ENCODE measurements at places on chromosomes 12 and 14.

DNA sequence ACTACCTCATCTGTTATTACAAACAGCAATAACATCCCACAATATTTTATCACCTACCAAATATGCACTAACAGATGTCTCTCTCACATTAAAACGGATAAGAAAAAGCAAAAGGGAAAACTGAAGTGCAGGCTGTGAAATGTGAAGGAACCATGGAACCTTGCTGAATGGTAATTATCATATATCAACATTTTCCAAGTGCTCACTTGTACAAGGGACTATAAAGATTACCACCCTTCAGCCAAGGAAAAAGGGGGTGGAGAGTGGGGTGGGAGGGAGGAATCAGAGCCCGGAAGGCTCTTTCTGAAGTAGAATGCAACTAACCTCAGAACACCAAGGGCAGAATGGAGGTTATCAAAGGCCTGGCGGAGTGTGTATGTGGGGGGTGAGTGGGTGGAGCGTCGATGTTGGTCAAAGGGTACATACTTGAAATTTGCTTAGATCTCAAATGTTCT is 1.2 kb downstream of the SNX6 start:
- DNase-seq: no peak

DNA sequence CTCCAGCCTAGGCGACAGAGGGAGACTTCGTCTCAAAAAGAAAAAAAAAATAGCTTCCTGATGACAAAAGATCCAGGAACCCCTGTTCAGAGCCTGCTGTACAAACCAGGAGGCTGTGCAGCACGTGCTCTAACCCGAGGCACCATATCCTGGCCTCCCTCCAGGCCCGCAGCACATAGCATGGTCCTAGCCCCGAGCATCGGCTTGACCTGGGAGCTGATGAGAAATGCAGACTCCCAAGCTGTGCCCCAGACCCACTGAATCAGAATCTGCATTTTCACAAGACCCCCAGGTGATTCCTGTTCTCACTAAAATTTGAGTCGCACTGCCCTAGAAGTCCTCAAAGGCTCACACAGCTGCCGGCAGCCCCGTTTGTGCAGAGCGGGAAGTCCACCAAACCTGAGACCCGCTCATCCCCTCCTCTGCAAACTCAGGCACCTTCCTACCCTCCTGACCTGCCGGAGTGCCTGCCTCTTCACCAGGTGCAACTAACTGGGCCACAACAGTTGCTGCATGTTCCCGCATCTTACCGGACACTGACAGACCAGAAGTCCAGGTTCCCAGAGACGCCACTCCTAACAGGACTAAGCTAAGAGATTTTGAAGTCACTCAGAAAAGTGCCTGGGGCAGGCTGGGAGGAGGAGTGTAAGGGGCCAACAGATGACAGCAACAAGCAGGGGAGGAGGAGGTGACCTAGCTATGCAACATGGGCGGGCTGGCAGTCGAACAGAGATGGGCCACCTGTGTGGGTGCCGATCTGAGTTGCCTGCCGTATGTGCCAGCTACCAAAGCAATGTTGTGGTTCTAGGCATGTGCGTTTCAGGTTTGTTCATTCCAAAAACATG is 24.0 kb upstream of the RIN3 start:
- DNase-seq: no peak

GRCh38 chr14:29320286-29320685 is 553.7 kb downstream of the FOXG1 start:
- no peak for DNase-seq

- DNase-seq: no peak
Observed at GRCh38 chr12:2409656-2410265, 357.0 kb downstream of the CACNA1C start.

DNA sequence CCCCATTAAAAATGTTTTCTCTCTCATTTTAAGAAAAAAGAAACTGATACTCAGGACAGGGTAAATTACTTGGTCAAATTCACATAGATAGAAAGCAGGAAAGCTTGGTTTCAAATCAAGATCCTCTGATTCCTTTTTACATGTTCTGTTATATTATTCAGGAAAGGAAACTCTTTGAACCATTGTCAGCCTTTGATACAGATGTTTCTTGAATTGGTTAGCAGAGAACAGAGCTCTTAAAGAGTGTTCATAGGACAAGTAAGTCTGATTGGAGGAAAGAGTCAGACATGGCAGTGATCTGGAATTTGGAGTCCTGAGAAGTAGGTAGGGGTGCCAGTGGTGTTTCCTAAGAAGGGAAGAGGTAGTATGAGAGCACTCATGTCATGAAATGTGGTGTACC is 165.2 kb upstream of the BCL2L14 start:
- DNase-seq: no peak

- peak; percentile 16 for DNase-seq
Observed at GRCh38 chr12:74890237-74890599, 319.4 kb downstream of the KCNC2 start.

All from Kasumi-1 (cell line).